ENCODE measurements at places on chromosomes 2 and 18.

DNA sequence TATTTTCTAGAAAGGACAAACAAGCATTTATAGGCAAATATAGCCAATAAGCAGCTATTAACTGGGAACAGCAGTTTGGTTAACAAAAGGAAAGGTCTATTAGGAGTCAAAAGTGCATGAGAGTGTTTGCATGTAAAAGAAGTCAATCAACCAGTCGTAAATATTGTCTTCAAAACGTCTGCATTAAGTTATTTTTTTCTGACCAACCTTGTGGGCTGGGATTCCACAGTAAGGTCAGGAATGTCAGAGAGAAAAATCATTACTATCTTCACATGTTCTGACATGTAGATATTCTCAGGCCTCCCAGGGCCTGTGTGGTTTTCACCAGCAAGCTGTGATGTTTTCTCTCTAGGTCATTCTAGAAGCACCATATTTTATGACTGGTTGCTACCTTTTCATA, 922.5 kb downstream of the SUCLG1 start:
- no peak for DNase-seq

GRCh38 chr18:706405-706804, 6.0 kb downstream of the ENOSF1 start:
- no peak for DNase-seq

GRCh38 chr18:11578799-11579198, 30.6 kb upstream of the SLC35G4 start:
- no peak for DNase-seq

DNA sequence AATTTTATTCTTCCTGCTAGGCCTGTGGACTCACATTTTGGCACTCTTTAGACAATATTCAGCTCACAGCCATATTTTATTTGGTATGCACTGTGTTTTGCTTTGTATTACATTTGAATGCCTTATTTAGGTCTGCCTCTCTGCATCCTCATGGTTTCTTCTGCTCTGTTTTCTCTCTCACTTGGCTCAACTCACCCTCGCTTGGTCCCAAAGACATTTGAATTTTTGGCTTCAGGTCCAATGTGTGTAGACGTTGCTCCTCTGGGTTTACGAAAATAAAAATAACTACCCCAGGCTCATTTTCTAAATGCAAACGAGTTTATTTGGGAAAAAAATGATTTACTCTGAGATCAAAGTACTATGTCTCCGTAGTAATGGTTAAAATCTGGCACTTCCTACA, 91.1 kb upstream of the REG3A start:
- no peak for DNase-seq

GRCh38 chr2:60629801-60630385, 76.4 kb upstream of the BCL11A start:
- DNase-seq, result no peak

- no peak for DNase-seq
Measured at GRCh38 chr2:207153266-207153975, 12.3 kb downstream of the KLF7 start.

DNA sequence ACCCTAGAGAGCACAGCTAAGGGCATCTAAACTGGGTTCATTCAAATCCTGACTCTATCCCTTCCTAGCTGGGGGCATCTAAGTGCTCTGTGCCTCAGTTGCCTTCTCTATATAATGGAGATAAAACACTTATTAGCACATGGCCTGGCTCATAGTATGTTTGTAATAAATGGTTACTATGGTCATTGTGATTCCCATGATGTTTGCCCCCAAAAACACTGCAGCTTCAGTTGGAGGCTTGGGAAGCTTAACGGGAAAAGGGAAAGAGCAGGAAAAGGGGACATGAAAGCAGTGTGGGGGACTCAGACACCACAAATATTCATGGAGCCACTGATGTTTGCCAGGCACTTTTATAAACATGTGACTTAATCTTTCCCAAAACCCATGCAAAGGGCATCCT, 118.1 kb downstream of the INHBB start:
- no peak for DNase-seq

Measured in stimulated activated CD8-positive, alpha-beta memory T cell treated with anti-CD3 and anti-CD28 coated beads, Interleukin-4, amount 100 ng/mL, for 1 hour (primary cell).